KG1 (cell line): ENCODE measurements at places on chromosomes 5 and 9.

DNA sequence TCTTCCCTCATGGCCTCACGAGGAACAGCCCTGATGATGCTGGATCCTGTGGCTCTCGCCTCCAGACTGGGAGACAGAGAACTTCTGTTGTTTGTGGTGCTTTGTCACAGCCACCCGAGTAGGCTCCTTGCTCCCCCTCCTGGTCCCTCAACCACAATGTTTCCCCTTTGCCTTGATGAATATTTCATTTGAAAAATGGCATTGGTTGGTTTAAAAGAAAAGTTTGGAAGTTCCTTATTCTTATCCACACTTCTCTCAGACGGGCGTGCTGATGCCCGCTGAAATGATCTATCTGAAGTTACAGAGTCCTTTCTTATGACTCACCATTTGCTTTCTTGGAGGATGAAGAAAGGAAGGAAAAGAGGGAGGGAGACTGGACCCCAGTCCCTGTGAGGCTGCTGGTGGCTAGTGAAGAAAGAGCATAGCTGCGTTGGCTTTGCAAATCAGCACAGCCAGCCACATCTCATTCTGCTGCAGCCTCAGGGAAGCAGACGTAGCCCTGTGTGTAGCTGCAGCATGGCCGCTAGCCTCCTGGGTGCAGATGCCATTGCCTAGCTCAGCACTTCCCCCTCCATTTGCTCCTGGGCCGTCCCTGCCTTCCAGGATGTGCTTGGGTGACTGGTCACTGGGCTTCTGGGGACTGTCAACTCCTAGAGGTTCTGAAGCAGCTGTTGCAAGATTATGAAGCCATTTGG lies 185.9 kb downstream of the ERCC6L2 start:
- no peak for DNase-seq

DNA sequence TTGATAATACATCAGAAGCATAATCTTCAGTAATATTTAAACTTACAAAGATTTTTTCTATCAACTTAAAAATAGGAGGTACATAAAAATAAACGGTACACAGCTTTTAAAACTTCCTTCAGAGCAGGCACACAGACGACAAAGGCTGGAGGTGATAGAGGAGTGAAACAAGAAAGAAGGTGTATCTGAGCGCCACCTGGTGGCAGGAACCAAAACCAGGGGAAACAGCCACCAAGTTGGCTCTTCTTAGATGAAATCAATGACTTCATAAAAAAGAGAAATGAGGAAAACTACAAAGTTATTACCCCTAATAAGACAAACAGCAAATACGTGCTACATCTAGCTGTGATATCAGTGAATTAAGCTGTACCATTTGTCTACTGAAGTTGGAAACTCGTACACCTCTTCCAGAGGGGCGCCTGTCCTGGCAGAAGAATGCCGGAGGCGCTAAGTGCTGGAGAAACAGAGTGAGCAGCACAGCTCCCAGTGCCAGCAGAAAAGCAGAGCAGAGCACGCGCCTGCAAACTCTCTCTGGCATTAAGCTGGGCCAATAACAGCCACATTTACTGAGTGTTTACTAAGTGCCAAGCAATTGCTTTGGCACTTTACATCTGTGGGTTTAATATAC lies 85.9 kb downstream of the SETX start:
- peak; percentile 30 for DNase-seq

DNA sequence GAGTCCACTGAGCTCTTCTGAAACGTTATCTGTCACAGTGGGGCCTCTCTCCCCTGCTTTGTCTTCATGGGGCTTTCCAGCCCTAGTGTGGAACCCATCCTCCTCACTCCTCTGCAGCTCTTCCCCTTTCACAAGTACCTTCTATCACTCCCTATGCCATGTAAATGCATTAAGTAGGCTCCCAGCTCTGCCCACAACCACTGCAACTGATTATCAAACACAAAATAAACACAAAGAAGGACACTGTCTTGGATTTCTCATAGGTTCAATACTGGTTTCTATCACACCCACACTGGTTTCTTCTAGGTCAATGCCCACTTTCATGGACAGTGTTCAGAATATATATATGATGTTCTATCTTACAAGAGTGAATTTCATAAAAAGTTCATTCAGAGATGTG lies 139.4 kb downstream of the GNAQ start:
- DNase-seq, result no peak

DNA sequence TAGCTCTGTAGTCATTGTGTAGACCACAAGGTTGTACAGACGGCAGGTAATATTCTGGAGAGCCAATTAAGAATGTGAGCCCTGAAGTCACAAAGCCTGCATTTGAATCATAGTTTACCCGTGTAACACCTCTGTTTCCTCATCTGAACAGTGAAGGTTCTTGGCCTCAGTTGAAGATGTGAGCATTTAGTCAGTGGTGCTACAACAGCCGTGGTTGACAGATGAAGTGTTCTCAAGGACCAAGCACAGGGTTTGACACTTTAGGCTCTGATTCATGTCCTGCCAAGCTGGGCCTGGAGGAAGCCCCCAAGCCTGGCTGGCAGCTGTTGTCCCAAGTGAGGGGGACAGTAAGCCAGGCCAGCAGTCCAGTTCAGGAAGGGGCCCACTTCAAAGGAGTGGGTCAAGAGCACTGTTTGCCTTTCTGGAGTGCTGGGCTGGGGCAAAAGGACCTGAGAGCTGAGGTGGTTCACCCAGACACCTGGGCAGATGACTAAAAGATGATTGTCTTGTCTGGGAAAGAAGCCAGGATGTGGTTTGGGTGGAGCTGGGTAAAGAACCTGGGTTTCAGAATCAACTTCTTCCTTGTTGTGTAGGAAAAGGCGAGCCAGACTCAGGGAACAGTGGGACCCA lies 20.7 kb downstream of the FAXDC2 start:
- no peak for DNase-seq

DNA sequence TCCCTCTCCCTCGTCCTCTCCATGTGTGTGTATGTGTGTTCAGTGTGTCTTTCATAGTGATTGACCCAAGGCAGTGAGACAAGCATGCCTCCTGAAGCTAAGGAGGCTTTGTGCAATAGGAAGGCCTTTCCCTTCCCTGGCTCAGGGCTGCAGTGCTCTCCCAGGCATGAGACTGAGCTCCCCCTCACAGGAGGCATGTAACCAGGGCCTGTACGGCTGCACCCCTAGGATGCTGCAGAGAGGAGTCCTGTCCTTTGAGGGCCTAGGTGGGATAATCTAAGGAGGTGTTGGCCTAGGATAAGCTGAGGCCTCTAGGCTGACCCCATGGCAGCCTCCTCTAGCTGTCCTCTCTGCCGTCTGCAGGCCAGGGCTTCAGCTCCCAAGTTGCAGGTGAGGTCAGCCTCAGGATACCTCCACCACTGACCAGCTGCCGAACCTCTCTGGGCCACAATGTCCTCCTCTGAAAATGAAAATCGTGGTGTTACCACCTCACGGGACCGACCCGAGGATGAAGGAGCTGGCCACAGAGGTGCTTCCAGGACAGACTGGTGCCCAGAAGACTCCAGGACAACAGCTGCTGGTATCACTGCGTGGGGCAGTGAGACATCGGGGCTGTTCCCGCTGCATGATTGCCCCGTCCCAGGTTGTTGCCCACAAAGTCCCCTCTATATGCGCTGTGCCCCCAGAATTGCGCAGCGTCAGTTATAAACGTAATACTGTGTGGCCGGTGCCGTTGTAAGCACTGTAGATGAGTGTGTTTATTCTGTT lies 129.6 kb downstream of the BARX1 start:
- DNase-seq, result no peak

DNA sequence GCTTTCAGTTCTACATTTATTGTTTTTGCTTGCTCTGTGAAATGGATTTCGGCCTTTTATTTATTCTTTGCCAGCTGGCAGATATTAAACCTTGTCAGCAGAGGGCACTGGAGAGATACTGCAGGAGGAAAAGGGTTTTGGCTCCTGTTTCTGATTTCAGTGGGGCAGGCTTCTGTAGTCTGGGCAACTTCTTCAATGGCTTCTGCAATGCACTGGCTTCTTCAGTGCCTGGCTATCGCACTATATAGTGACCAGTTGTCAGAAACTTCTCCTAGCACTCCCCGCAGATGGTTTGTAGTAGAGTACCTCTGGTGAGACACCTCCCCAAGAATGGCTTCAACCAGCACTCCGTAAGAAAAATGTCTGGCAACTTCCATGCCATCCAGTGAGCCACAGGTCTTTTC lies 3.2 kb upstream of the NFX1 start:
- peak; percentile 54 for DNase-seq

DNA sequence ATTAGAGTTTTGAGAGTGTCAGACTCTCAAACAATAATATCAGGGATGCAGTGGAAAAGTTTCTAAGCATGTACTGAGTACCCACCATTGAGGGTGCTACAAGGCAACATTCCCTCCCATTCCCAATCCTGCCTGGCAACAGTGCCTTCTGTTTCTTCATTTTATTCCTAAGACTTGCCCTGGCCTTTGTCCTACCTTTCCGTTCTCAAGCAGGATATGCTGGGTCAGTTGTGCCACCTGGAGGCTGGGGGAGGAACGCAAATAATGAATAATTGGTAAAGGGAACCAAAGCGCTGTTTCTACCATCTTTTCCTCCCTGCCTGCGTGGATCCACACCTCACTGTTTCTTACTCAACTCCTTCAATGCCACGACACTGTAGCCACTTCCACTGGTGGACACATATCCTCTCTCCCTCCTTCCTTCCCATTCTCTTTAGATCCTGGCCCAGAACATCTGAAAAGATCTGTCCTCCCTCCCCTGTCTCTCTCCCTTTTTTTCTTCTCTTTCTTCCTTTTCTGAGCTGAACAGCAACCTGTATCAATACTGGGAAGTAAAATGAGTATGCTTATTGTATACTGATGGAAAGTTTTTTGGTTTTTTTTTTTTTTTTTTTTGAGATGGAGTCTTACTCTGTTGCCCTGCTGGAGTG lies 149.5 kb downstream of the C9orf152 start:
- no peak for DNase-seq

DNA sequence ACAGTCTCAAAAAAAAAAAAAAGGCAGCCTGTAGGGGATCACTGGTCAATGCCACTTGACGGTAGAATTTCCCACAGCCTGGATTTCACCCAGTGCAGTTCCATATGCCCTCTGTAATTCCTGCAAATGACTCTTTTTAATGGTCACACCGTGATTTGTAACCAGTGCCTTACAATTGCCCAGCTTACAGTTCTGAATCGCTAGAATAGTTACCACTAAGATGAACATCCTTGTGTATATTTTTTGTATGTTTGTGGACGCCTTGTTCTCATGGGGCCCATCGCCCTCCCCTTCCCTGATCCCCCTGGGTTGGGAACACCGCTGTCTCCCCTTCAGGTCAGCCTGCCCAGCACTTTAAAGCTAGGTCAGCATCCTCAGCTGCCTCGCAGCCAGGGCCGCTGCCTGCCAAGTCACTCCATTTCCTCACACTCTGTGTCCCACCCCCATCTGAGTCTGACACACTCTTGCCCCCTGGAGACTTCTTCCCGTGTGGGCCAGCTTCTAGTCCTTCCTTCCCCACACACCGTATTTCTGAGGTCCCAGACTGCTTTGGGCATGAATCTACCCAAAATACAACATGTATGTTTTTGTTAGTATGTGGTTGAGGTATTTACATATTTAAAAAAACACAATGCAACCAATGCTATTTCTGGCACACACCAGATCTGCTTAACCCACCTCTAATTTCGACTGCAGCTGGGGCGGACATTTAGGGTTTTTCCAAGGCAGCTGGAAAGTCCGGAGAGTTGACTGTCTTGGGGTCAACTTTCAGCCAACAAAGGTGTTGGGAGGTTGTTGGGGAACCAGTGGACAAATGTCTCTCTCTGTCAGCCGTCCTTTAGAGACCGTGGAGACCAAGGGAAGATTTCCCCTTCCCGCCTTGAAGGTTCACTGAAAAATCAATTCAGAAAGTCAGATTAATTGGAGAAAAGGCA lies 120.5 kb upstream of the NEK6 start:
- DNase-seq, result no peak

GRCh38 chr9:110188991-110189390 lies 19.0 kb downstream of the C9orf152 start:
- DNase-seq, result no peak

DNA sequence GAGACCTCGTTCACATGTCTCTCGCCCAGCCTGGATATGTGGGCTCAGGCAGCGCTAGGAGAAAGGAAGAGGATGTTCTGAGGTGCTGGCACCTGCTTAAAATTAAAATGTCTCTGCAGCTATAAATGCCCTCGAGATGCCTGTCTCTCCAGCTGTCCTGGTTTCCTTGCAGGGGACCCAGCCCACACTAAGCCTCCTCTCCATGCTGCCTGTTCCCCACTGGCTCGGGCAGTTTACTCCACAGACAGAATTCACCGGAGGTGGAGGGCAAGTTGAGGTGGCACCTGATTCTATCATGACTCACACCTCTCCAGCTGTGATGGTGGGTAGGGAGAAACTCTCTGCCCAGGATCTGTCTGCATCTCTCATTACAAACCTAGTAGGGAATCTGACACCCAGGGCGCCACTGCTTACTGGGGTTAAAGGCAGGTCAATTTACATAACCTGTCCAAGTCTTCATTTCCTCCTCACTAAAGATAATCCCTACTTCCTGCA lies 420.9 kb downstream of the SPOCK1 start:
- DNase-seq, result no peak

- no peak for DNase-seq
Observed at GRCh38 chr5:167730121-167730520, 561.3 kb upstream of the WWC1 start.

DNA sequence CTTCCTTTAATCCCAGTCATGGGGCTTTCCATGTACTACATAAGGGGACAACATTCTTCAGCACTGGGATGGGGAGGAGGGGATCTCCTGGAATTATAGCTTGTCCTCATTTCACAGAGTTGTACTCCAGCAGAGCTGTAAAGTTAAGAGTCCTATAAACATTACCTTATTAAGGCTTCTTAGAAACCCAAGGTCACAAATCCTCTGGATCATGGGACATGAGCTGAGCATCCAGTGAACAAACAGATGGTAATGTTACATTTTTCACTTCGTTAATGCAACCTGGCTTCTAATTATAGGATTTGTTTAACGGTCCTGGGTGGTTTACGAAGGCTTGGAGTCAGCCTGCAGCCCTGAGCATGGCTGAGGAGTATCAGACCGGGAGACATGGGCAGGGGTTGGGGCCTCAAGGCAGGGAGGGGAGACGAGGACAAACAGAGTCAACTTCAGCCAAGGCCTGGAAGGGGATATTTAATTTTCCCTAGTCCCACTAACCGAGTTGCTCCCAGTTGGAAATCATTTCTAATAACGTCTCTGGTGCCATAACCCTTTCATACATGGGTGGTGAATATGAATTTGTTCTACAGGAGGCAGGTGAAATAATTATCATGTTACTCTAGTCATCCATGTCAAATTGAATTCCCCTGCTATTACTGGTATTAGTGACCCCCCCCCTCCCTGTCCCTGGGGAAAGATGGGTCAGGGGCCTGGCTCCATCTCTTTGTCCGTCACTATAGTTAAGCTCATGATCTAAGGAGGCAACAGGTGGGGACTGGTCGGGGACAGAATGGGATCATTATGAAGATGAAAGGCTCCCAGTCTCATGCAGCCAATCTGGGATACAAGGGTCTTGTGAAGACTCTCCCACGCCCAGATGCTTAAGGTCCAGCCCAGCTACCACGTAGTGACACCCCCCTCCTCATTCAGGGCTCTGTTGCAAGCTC lies 10.7 kb upstream of the IL17B start:
- DNase-seq, result no peak

- DNase-seq, result no peak
Observed at GRCh38 chr5:115977988-115978387, 15.7 kb downstream of the LVRN start.

GRCh38 chr9:129776938-129777768 lies 24.3 kb upstream of the PTGES start:
- peak; percentile 99 for DNase-seq
